T-helper 1 cell (primary cell): ENCODE measurements at places on chromosomes 1 and 21.

GRCh38 chr1:214154596-214155292 is 126.2 kb upstream of the SMYD2 start:
- no peak for DNase-seq

- no peak for DNase-seq
Measured at GRCh38 chr1:114043548-114043947, 64.3 kb downstream of the OLFML3 start.

DNA sequence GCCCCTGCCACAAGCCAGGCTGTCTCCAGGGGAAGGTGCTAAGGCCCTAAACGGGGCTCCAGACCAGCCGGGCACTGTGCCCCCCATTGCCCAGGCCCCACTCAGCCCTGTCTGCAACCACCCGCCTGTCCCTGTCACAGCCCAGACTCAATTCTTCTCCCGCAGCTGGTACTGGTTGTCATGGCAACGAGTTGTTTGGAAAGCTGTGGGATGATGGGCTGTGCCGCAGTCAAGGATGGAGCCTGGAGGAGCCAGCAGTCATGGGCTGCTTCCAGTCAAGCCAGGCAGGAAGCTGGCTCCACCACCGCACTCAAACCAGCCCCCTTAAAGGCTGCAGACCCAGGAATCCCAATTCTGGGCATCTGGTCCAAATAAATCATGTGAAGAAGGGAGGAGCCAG is 4.2 kb downstream of the SPOCD1 start:
- no peak for DNase-seq

- no peak for DNase-seq
Measured at GRCh38 chr21:27112186-27112585, 145.3 kb upstream of the ADAMTS5 start.
